ENCODE measurements at places on chromosomes 5 and 9. TPM values are rescaled to one million over a fixed set of nuclear protein-coding genes. Genes with fewer than 3 reads are reported as not detected.

- no peak for DNase-seq
Measured at GRCh38 chr9:89462199-89462598, 35.7 kb downstream of the SEMA4D start.

Gene PRRX2
- not detected for total RNA-seq

Gene LRRC8A
- total RNA-seq, result 39.5 TPM

Gene SLC25A48
- not detected for total RNA-seq

Gene KIAA1191
- total RNA-seq, result 53.5 TPM

Gene ASPN
- not detected for total RNA-seq
